ENCODE measurements at places on chromosomes 4 and X.

GRCh38 chr4:94743838-94744237 is 13.9 kb upstream of the BMPR1B start:
- no peak for DNase-seq

DNA sequence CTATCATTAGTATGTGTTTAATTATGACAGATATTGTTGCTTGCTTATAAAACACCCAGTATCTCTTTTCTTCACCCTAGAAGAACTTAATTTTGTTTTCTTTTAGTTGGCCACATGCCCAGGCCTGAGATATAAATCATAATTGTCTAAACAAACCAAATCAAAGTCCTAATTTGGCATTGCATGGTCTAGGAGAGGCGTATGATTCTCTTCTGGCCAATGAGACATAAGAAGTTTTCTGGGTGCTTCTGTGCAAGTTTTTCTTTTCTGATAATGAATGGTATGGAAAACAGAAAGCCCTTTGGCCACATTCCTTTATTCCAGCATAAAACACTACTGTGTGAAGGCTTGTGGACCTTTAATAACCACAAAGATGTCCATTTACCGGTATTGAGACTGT is 192.9 kb upstream of the CTSO start:
- DNase-seq, result no peak

- DNase-seq, result no peak
Observed at GRCh38 chrX:153954558-153955227, 10.2 kb upstream of the RENBP start.

- no peak for DNase-seq
Observed at GRCh38 chr4:4607336-4608213, 65.7 kb upstream of the STX18 start.

GRCh38 chrX:18887825-18888212 is 96.1 kb downstream of the PHKA2 start:
- no peak for DNase-seq

- DNase-seq, result no peak
Observed at GRCh38 chr4:30769093-30769492, 48.9 kb downstream of the PCDH7 start.

- DNase-seq, result no peak
Observed at GRCh38 chrX:23103546-23103945, 103.8 kb downstream of the DDX53 start.

Measured in transverse colon (tissue), 4 donors.